ENCODE measurements at places on chromosomes 3 and 15.

DNA sequence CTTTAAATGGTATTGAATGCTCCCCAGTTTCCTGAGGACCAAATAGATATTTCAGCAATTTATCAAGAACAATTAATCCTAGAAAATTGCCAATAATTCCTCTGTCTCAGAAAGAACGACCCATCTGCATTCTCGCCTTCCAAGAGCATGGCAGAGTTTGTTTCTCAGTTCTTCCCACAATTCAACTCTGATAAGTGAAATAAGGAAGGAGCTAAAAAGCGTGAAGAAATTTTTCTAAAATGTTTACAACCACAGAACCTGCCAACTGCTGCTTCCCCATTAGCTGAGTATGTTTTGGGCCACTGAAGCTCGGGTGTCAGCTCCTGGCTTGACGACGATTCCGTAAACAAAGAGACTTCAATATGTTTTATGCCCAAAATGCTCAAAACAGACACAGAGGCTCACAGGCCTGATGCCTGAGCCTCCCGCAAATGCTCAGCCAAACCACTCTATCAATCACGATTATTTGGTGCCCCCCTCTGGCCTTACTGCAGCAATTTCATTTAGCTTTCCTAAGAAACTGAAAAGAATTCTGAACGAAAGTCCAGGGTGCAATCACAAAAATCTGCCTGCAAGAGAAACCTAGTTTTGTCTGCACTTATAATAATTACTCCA lies 259.2 kb upstream of the CCDC54 start:
- DNase-seq: no peak

- DNase-seq: no peak
Observed at GRCh38 chr15:92709110-92709790, 53.7 kb upstream of the FAM174B start.

DNA sequence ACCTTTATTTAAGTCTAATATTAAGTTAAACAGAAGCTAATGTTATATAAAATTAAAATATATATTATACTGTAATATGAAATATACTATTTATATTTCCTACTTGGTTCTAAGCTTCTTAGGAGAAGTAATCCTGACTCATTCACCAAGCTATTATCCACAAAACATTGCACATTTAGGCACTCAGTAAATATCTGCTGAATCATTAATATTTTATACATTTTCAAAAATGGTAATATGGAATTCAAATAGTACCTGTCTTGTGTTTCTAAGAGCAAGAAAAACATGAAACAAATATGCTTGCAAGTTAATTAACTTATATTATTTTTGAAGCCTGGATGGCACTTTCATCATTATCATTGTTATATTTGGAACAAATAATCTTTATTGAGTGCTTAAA lies 153.0 kb upstream of the CNTN4 start:
- no peak for DNase-seq

GRCh38 chr15:80992441-80992840 lies 2.8 kb upstream of the MESD start:
- no peak for DNase-seq

DNA sequence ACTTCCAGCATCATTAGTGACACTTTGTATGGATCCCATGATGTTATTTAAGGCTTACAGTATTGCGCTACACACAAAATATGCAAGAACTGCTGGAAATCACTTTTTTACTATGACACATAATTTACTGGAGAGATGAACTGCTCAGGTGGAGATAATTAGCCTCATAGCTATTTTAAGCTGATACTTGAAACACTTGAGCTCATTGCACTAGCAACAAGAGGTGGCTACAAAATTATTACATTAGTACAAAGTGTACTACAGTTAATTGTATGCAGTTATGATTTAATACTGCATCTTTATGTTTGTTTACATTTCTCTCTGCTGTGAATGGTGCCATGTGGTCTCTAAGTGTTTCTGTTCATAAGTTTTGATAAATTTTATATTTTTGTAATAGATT lies 6.5 kb upstream of the LZTFL1 start:
- DNase-seq: no peak

GRCh38 chr15:33425142-33425541 lies 114.4 kb downstream of the RYR3 start:
- no peak for DNase-seq

GRCh38 chr3:31223278-31223677 lies 309.4 kb upstream of the STT3B start:
- DNase-seq: no peak

DNA sequence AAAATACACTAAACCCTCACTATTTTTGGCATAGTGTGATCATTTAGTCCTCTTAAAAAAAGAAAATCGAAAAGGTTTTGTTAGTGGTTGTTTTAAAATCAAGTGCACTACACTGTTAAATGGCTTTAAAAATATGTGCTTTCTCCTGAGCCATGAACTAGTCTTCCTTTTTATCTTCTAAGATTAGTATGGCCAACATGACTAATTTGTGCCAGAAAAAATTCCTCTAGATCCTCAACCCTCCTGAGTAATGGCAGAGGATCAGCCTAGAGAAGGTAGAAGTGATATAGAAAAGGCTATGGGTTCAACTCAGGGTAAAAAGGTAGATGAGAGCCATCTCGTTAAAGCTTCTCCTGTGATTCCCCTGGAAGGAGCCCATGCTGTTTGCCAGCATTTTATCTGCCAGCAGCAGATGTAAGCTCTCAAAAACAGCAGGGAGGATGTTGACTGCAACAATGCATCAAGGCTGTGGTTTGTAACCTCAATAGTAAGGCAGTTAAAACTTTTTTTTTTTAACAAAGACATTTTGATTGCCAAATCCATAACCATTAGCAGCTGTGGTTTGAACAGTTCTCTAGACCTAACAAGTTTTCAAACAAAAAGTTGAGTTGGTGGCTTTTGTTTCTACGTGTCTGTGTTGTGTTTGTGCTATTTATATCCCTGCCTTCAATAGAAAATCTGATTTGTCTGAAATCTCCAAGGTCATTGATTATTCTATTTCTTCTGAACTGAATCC lies 30.2 kb upstream of the ZNF609 start:
- peak; percentile 34 for DNase-seq

GRCh38 chr15:93088981-93089726 lies at the start of gene RGMA:
RGMA (minus strand) TSS chr15:93089211; CDS start chr15:93088932, 279 bp downstream.
- no peak for DNase-seq

- DNase-seq: no peak
Observed at GRCh38 chr3:121482660-121483059, 63.1 kb downstream of the POLQ start.
